Renal pelvis (tissue), 12 donors: ENCODE measurements at places on chromosomes 7 and 10. TPM values are rescaled to one million over a fixed set of nuclear protein-coding genes. Genes with fewer than 3 reads are reported as not detected.
A peak's percentile ranks its signal among the peaks of the same experiment; 100 is the strongest.

DNA sequence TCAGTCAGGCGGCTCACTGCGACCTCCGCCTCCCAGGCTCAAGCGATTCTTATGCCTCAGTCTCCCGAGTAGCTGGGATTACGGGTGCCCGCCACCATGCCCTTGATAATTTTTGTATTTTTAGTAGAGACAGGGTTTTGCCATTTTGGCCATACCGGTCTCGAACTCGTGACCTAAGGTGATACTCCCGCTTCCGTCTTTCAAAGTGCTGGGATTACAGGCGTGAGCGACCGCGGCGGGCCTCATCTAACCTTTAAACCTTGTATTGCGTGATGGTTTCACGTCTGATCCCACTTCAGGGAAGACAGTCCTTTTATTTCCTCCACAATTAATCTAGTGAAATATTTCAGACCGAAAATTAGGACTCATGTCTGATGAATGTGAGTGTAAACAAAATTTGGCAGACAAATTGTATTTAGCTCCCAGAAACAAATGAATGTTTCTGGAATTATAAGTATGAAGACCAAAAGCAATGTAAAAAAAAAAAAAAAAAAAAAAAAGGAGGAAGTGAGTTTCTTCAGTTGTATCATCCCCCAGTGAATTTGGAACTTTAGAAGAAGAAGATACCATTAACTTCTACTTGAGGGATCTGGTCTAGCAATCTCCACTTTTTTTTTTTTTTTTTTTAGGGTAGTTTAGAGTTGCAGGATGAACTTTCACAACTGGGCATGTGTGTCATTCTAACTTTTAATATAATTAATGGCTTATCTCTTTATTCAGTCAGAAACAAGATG, 1.6 kb downstream of the NUP42 start:
- DNase-seq: no peak

DNA sequence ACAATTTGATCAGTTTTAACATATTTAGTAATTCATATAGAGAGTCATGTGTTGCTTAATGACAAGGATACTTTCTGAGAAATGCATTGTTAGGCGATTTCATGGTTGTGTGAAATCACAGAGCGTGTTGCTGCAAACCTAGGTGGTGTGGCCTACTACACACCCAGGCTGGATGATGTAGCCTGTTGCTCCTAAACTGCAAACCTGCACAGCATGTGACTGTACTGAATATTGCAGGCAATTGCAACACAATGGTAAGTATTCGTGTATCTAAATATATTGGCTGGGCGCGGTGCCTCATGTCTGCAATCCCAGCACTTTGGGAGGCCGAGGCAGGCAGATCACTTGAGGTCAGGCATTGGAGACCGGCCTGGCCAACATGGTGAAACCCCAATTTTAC, 73.7 kb upstream of the BAIAP2L1 start:
- DNase-seq: no peak

DNA sequence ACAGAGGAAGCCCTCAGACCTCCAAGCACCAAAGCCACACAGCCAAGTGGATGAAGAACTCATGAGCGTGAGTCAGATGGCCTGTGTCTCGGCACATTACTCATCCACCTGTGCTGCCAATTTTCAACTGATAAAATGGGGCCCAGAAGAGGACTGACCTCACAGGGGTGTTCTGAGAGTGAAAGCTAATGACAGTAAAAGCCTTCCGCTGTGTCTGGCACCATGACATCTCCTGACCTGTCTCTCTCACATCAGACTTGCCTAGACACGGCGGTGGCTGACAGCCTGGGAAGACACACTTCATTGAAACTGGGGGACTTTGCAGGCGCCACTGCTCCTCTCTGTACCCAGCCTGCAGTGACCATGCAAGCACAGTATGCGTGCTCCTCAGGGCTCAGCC, 8.3 kb upstream of the SLC18A3 start:
- DNase-seq: no peak

- DNase-seq: peak; percentile 4
These were observed 233.3 kb upstream of the MDFIC start for GRCh38 chr7:114688443-114689055.

- DNase-seq: no peak
These were observed 282.5 kb upstream of the FOXK1 start for GRCh38 chr7:4399596-4399995.

DNA sequence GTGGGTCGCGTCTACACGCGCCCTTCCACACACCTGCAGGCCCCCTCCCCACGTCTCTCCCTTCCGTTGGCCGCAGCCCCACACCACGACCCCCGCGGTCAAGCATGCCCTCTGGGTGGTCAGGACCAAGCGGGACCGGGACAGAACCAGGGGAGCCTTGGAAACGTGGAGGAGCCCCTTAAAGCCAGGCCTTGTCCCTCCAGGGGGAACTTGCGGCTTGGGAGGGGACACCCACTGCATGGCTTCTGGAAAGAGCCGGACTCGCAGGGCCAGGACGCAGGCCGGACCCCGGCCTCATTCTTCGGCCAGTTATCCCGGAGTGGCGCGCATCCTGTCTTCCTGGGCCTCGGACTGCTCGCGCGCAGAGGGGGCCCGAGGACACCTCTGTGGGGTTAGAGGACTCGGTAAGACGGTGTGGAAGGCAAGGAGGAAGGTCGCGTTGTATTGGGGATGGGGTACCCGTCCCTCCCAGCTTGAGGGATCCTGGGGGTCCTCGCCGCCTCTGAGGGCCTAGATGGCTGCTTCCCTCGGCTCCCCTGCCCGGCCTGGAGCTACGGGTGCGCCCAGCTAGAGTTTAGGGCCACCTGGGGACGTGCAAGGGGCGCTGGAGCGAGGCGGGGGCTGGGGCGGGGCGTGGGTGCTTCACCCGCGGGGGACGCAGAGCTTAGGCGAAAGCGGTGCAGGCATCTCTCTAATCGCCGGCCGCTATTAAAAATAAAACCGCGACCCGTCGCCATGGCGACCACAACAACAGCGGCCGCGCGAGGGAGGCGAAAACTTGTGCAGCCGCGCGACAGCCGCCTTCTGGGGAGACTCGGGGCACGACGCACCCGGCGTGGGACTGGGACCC, 1.8 kb upstream of the PDGFA start:
- peak; percentile 80 for DNase-seq

DNA sequence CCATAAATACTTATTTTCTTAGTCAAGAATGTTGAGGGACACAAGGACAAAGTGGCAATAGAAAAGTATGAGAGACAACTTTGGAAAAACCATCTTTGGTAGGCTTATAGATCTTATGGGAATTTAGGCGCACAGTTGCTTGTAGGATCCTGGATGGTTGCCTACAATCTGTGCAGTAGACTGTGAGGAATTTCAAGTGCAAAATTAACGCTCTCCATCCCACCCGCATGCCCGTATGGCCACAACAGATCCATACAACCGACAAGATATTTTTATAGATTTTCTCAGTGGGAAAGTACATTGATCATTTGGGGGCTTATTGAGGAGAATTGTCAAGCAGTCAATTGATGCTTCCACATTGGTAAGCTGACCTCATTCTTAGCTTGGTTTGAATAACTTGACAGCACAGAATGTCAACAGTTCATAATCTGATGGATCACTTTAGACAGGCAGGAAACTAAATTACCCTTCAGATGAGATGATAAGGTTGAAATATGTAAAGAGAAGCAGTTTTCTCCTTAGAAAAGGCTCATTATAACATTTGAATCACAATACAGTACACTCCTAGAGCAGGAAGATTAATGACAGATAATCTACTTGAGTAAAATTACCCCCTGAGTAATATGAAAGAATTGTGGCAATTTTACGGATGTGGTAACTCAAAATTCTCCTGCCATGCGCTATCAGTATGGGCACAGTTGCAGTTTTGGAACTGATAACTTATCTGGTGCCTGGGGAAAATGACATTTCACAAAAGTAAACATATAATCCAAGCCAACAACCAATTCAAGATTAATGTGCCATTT, 479.7 kb downstream of the KIF20B start:
- DNase-seq: no peak

DNA sequence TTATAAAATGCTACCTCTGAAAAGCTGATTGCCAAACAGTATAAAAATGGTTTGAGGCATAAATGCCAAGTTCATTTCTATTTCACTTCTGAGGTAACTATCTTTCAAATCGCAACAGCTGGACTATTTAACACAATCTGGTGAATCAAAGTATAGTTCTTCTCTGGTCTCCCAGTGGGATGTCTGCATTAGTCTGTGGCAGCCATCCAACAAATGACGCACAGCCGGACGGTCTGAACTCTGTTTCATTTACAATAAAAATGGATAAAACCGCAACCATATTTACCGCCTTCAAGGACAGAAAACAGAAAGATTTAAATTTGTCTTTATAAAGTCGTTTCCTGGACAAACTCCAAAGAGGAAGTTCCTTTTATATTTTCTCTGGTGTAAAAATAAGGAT, 41.9 kb downstream of the ENO4 start:
- DNase-seq: peak; percentile 66

DNA sequence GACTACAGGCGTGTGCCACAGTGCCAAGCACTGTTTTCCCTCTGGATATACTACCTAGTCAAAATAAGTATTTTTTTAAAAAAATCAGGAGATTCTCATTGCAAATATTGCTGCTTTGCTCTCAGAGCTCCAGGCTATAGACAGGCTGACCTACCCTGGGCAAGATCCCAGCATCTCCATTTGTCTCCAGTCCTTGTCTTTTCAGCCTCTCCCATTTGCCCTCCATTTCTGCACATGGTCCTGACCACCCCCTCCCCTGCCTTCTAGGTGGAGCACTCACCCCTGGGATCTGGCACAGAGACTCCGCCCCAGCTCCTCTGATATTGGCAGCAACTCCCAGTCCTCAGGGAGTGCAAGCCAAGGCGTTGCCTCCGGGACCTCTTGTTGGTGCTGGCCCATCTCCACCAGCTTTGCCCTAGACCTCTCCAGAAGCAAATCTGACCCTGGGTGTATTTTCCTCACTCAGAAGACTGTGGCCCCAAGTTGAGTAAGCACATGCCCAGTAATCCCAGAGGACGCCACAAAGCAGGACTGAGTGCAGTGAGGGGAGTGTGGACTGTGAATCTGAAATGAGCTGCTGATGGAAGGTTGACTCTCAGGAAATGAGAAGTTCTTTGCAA, 120.6 kb downstream of the MTPAP start:
- DNase-seq: no peak

- no peak for DNase-seq
These were observed 22.5 kb downstream of the IL2RA start for GRCh38 chr10:6039711-6040110.

GRCh38 chr7:79930604-79931003, 204.0 kb upstream of the GNAI1 start:
- no peak for DNase-seq

GRCh38 chr7:3747467-3747866, 446.4 kb downstream of the SDK1 start:
- no peak for DNase-seq

AP1S1 gene
- 73.3 TPM for polyA plus RNA-seq

CCDC3 gene
- polyA plus RNA-seq: 9.9 TPM

LIPF gene
- polyA plus RNA-seq: 0.35 TPM

SORCS1 gene
- polyA plus RNA-seq: 9.9 TPM
